ENCODE measurements at places on chromosomes 4 and X.

GRCh38 chrX:26778320-26778888 lies 562.4 kb downstream of the MAGEB5 start:
- no peak for DNase-seq

- no peak for DNase-seq
Measured at GRCh38 chrX:9905288-9905687, 61.9 kb upstream of the CLDN34 start.

- no peak for DNase-seq
Measured at GRCh38 chrX:100263650-100264049, 146.4 kb downstream of the PCDH19 start.

DNA sequence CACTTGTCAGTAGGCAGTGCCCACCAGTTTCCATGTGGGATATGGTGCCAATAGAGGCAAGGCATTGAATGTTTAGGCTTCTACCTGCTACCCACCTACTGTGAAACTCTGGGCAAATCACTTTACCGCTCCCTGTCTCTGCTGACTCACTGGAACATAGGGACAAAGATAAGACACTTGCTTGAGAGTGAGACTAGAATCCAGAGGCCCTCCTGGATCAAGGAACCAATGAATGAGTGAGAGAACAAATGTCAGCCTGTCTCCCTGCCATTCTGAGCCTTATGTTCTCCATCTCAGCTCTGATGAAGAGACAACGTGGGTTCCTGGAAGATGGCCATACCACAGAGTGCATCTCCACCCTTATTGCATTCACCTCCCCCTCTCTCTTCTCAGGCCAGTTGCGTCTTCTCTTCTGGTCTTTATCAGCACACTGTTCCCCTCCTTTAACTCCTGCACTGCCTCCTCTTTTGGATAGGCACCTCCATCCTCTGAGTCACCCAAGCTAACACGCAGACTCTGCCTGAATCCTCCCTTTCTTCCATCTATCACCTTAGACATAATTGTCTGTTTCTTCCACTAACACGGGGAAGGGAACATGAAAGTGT lies 15.4 kb upstream of the PRRG3 start:
- DNase-seq: no peak

GRCh38 chr4:121454251-121454979 lies 73.6 kb upstream of the QRFPR start:
- no peak for DNase-seq

DNA sequence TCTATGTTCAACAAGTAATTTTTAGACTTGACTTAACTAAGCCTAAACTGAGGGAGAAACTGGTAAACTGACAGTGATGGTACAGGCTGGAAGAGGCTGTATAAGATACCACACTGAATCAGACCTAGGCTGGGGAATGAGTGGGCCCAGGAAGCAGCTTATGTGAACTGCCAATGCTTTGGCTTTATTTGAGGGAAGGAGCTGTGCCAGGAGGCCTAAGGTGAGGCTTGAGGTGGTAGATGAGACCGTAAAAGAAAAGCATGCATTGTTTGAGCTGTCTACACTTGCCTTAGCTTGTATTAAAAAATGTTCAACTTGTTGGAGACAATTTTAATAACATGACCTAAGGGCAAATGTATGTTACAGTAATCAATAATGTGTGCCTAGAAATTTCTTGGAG lies 96.2 kb downstream of the RS1 start:
- DNase-seq: no peak

- DNase-seq: no peak
Measured at GRCh38 chr4:124684301-124684700, 28.2 kb downstream of the ANKRD50 start.

DNA sequence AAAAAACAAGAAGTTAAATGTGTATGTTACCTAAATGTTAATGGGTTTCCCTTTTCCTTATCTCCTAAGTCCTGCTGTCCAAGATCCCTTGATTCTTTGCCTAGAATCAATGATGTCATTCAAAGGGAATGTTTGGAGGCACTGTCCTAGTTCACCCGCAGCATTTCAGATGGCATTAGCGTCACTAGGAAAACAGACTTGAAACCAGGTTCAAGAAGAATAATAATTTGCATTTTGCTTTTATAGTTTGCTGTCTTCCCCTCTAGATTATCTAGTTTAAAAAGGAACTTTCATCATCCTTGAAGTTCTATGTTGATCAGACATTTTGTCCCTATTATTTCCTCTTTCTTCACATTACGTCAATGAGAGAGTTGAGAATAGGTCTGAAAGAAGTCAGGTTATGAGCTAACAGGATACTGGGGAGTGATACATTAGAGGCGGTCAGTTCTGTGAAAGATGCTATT lies 234.1 kb upstream of the PGRMC2 start:
- peak; percentile 26 for DNase-seq

DNA sequence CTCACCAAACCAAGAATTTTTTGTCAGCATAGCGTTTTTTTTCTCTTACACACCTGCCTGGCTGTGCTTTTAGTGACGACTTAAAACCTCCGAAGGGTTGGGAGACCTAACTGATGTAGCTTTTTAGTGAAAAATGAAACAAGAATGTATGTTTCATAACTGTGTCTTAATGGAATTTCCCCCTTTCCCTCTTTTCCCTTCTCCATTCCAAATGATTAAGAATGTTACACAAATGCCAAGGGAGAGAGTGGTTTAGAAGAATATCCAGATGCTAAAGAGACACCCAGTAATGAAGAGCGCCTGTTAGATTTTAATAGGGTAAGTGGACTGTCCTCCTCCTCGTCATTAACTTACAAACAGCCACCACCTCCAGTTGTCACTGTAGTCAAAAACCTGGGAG lies 33.2 kb upstream of the TBC1D14 start:
- no peak for DNase-seq

- DNase-seq: no peak
Measured at GRCh38 chr4:1451106-1451751, 45.0 kb upstream of the NKX1-1 start.

- DNase-seq: no peak
Measured at GRCh38 chr4:187364401-187364800, 631.2 kb upstream of the ZFP42 start.

- DNase-seq: no peak
Measured at GRCh38 chr4:121177246-121178137, 13.4 kb upstream of the TNIP3 start.

DNA sequence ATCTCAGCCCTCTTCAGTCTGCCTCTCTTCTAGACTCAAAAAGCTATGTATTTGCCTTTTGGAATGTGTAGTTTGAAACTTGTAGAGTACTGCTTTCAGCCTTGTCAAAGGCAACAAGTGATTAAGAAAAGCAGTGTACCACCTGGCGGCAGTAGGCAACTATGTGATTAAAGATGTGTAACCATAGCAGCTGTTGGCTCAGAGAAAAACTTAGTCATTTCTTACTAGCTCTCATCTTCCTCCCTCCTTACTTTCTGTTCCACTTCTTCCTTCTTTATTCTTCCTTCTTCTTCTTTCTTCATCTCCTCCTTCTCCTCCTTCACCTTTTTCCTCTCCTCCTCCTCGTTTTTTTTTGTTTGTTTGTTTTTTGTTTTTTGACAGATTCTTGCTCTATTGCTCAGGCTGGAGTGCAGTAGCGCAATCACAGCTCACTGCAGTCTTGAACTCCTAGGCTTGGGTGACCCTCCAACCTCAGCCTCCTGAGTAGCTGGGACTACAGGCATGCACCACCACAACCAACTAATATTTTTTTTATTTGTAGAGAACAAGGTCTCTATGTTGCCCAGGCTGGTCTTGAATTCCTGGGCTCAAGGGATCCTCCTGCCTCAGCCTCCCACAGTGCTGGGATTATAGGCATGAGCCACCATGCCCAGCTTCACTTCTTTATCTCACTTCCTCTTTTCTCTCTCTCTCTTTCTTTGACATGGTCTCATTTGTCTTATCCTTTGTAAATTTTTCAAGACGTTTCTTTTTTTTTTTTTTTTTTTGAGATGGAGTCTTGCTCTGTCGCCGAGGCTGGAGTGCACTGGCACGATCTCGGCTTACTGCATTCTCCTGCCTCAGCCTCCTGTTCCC lies 32.6 kb downstream of the ABHD18 start:
- no peak for DNase-seq

DNA sequence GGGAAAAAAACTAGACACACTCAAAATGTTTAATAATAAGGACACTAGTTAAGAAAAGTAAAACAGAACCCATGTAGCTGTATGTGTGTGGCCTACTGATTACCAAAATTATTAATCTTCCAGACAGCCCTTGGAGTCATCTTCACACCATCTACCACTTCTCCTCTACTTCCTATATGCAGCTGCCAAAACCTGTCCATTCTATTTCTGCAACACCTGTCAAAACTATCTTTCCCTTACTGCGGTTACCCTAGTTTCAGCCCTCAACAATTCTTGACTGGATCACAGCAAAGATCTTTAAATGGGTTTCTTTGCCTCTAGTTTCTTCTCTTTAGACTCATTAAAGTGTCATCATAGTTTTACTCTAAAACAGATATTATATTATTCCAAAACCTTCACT lies 72.6 kb downstream of the GPR82 start:
- DNase-seq: no peak

DNA sequence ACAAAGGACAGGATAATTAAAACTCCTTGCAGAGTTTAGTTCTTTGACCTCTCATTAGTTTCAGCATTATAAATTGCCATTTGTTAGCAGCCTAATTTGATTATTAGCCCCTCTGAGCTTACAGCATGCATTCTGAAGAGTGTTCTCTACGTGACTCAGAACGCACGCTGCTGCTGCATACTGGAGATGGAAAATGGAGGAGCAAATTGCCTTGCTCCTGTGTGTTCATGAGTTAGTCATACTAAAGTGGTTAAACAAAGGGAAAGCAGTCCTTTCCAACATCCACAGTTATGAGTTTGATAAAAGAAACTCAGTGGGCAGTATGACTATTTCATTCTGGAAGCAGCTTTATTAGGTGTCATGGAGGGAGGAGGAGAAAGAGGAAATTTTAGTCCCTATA lies 922.5 kb downstream of the RPA4 start:
- no peak for DNase-seq
